AG09309 (cell line): ENCODE measurements at places on chromosomes 11 and 22.

DNA sequence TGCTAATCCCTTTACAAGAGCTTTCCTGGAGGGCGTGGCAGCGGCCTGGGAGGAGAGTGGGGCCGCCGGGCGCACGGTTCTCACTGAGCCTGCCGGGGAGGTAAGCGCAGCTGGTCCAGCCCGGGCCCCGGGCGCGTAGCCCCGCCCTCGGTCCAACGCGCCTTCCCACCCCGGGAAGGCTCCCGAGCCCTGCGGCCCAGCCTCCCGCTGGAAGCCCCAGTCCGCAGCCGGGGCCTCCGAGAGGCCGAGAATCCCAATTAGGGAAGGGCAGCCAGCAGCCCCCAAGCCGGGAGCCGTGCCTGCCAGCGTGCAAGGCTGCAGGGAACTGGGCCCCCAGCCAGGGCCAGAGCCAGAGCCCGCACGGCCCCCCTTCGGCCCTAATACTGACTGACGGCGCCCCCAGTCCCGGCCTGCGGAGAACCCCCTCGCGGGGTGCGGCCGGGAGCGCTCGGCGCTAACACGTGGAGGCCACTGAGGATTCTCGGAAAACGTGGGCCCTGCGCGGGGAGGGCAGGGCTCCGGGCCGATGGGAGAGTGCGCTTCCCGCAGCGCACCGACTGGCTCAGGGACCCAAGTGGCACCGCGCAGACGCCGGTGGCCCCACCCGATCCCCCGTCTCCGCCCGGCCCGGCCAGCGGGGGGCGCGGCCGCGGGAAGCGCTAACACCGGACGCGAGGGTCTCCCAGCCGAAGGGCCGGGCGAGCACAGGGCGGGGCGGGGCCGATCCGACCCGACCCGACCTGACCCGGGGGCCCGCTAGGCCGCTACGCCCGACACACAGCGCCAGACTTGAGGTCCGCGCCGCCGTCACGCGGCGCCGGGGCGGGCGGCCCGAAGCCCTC is 5.7 kb downstream of the ZFTA start:
- no peak for DNase-seq

GRCh38 chr11:12390687-12391110 is 13.3 kb downstream of the PARVA start:
- DNase-seq = no peak

GRCh38 chr22:49954991-49955580 is 5.5 kb upstream of the PIM3 start:
- DNase-seq = no peak

GRCh38 chr22:22584722-22585121 is 25.7 kb upstream of the PRAME start:
- no peak for DNase-seq
